Fibroblast of skin of left quadriceps (primary cell): ENCODE measurements at places on chromosomes 3 and 15.

DNA sequence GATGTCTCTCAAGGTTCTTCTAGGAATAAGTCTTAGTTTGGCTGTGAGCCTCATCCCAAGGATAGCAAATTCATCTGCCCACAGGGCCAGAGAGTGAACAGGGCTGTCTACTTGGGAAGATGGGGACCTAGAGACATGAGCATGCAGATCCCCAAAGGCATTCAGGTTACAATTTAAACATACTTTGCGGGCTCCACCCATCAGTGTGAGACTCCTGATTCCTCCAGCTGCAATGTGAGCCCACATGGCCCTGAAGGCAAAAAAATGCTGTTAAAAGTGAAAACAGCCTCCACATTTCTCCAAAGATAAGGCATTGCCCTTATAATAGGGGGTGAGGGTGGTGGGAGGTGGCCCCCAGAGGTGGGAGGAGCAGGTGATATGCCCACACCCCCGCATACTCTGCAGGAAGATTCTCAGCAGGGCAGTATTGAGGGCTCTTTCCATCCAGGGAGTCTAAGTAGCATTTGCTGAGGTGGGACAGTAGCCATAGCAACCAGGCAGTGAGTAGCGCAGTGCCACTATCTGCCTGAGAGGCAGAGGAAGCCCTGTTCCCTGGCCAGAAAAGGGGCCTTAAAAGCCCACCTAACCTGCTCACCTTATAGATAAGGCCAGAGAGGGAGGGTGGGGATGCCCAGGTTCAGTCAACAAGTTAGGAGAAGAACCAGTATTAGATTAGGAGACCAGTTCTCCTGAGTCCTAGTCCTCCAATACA, 31.2 kb downstream of the TGM4 start:
- DNase-seq, result no peak

- DNase-seq, result no peak
Measured at GRCh38 chr3:194062830-194063229, 73.1 kb upstream of the HES1 start.

DNA sequence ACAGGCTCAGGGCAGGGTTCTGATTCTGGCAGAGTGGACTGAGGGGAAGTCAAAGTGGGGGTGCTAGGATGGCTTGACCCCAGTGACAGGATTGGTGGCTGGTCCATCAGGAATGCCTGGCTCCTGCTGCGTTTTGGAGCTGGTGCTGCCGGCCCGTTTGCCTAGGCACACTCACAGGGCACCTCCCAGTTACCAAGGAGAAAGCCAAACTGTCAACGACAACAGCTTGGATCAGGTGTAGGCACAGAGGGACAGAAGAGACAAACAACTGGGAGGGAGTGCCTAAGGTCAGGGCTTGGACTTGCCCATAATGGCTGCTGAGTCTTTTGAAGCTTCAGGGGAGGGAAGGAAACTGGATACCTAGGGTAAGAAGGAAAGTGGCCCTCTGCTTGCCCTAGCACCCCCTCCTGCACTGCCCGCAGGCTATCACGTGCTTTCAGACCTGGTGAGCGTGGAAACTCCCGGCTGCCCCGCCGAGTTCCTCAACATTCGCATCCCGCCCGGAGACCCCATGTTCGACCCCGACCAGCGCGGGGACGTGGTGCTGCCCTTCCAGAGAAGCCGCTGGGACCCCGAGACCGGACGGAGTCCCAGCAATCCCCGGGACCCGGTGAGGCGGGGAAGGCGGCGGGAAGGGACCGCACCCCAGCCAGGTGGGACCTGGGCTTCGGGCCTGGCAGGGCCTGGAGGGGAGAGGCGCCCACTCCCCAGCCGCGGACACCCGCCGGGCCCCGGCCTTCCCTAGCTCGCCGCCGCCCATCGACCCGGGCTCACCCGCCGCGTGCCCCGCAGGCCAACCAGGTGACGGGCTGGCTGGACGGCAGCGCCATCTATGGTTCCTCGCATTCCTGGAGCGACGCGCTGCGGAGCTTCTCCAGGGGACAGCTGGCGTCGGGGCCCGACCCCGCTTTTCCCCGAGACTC, 5.1 kb downstream of the DUOX1 start:
- DNase-seq, result no peak

GRCh38 chr3:53501178-53501577, 6.8 kb downstream of the CACNA1D start:
- no peak for DNase-seq

DNA sequence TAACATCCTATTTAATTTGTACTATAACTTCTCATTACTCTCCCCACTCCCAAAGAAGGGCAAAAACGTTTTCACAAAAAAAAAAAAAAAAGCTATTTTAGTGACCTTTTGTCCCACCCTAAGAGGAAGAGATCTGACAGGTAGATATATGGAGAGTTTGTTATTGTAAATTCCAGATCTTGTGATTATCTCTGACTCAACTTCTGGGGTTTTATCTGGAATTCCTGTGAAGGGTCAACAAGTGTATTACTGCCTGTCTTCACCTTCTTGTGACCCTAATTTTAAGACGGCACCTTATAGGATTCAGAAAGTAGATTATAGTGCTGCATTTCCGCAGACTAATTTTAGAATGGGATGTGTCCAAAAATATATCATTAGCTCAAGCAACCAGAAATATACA, 205.9 kb upstream of the CDIN1 start:
- DNase-seq, result no peak

DNA sequence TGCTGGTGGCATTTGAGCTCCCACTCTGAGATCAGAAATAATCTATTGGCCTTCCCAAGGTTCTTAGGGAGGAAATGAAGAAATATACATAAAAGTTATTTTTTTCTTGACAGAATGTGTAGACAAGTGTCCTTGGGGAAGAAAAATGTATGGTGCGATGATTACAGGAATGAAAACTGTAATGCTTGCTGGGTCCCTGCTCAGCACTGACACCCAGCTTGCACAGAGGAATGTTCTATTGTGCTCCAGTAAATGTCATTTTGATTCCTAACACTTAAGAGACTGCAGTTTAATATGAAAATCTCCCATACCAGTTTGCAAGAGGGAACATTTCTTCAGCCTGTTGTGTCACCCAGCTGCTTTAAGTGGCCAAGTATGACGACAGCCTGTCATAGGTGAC, 271.3 kb upstream of the TPM1 start:
- no peak for DNase-seq

GRCh38 chr15:80418892-80419537, 14.8 kb downstream of the ARNT2 start:
- DNase-seq, result no peak

- DNase-seq, result no peak
Measured at GRCh38 chr3:136979204-136979603, 21.4 kb downstream of the IL20RB start.

DNA sequence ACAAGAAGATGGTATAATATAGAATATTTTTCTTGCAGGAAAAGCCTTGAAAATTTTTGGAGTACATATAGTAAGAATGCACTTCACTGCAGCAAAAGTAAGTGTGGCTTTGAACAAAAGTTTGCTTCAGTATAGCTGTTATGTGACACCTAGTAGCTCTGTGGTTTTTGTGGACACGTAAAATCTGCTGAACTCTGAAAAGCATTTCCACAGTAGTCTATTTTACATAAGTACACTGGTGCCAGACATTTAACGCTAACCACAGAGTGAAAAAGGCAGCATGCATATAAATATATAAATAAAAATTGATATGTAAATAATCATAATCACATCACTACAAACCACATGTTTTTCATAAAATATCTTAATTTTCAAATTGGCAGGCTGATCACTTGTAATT, 39.8 kb downstream of the CGGBP1 start:
- no peak for DNase-seq

DNA sequence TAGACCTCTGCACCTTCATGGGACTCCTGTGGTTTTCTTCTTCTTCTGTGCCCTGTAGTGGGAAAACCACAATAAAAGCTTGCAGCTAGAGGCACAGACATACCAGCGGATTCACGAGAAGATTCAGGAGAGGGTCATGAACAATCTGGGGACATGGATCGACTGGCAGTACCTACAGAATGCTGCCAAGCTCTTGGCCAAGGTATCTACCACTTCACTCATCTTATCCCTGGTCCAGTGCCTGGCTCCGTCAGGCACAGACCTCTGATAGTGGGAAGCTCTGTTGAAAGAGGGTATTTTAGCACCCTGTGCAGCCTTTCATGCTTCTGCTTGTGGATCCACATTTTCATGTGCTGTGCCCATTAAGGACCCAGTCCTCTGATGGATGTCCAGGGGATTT, 9.7 kb upstream of the P4HTM start:
- no peak for DNase-seq

DNA sequence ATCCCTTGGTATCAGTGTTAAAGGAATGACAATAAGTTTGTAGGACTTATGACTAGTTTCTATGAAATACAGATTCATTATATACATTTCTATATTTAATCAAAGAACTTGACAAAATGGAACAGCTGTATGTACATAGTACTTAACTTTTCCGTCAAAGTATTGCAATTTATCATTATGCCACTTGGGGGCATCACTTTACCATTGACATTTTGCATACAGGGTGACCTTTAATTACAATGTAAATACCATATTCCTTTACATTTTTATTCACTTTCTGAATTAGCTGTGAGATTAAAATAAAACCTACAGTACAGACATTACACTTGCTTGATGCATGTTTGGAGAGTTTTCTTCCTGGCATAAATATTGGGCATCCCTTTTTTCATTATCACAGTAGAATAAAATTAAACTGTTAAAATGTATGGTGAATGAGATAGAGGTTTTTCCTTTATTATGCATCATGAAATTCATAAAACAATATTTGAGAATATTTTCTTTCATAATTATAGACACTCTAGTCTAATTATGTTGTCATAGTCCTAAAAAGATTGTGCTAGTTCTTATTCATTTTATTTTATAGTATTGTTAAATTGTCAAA, 6.9 kb downstream of the NEK11 start:
- DNase-seq, result peak; percentile 27

DNA sequence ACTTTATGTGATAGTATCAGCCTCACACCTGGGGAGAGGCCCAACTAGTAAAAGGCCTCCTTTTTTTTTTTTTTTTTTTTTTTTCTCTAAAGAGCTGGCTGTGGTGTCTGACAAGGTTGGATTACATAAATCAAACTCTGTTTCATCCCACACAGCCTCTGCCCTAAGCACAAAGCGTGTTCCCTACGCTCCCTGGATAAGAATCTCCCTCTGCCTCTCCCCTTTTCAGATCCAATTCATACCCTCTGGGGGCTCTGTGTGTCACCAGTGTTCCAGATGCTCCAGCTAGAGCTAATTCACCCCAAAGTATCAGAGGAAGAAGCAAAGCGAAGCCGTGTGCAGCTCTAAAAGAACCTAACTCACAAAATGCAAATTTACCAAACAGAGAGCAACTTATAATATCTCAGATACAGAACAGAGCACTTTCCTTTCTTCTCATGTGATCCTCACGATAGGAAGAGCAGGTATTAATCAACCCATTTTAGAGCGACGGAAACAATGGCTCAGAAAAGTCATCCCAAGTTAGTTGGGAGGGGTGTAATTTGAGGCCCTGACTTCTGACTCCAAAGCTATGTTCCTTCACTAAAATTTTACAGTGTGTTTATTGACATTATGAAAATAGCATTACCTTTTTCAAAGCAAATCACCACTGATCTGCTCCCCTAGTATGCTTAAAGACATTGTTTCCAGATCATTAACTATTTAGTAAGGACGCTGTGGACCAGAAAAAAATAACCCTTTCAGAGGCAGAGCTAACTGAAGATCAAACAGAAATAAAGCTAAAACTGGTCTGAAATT, 12.4 kb downstream of the BMF start:
- no peak for DNase-seq

DNA sequence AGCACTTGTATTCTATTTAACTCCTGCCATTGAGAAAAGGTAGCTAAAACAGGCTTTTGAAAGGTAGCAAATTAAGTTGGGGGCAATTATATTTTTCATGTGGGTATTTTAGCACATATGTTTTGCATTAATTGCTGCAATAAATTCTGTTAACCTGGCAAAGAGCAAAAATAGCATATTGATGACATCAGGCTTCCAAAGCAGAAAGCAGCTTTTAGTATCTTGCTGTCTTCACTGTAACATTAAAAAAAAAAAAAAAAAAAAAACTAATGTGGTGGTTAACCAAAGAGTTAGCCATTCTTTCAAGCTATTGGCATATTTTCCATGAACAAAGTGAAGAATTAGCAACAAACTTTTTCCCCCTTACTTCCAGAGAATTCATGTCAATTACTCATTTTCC, 9.1 kb downstream of the EPHA3 start:
- DNase-seq, result peak; percentile 70

GRCh38 chr3:138437281-138437680, 2.9 kb downstream of the ESYT3 start:
- no peak for DNase-seq

GRCh38 chr15:26091184-26091583, 228.1 kb upstream of the ATP10A start:
- no peak for DNase-seq

GRCh38 chr3:116001151-116001621, 377.9 kb downstream of the GAP43 start:
- no peak for DNase-seq
